MG63 (cell line): ENCODE measurements at places on chromosomes 3 and 15.

- DNase-seq: no peak
Observed at GRCh38 chr3:146543461-146544001, 876 bp downstream of the PLSCR1 start.

DNA sequence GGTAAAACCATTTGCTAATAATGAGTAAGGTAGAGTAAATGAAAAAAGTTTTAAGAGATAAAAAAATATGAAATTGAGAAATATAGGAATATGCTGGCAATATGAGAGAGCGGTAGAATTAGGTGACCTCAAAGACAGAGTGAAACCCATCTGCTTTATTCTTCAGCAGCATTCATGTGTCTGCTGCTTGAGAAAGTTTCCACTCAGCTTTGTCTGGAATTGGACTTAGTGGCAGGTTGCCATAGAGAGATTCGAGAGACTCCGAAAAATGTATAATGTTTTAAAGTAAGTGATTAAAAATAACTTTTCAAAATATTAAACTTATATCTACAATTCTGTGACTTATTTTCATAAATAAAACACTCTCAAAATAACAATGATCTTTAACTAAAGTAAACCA is 5.0 kb downstream of the SUCNR1 start:
- no peak for DNase-seq

- DNase-seq: peak; percentile 97
Observed at GRCh38 chr3:149180057-149180573, 41.5 kb downstream of the CP start.

DNA sequence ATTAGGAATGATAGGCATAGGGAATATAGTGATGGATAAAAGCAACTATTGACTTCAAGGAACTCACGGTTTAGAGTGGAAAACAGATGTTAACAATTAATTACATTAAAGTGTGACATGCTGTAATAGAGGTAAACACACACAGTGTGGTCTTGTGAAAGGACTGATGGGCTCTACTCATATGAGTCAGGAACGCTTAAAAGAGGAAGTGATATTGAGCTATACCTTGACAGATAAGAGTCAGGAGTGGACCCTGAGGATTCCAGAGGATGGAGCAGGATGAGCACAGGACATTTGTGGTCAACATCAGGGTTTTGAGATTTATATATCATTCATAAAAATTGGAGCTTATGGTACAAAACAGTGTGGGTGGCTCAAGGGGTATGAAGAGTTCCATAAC is 11.0 kb downstream of the EXOG start:
- DNase-seq: no peak

GRCh38 chr3:114214542-114215341 is 22.6 kb downstream of the ZNF80 start:
- DNase-seq: no peak
